Activated CD4-positive, alpha-beta T cell treated with anti-CD3 and anti-CD28 coated beads, Interleukin-10, Interleukin-2, amounts not matched to agents 100 ng/mL and 50 ng/mL, durations not matched to agents 16 hours and 8 hours (primary cell): ENCODE measurements at places on chromosomes 5 and 9.

DNA sequence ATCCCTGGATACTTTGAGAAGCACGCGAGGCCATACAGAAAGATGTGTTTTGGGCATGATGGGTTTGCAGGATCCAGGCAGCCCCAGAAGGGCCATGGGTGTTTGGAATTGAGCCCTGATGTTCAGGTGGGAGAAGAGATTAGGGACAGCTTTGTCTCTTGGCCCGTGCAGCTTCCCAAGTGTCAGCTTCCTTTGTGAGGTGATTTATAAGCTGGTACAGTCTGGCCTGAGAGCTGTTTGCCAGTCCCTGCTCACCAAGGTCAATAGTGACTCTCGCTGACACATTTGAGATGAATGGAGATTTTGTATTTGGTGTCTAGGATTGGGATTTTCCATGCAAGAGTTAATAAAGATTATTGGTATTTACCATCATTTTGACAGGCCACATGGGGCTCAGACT, 165.9 kb downstream of the ICE1 start:
- DNase-seq = no peak

GRCh38 chr5:154345255-154345952, 100.4 kb upstream of the SAP30L start:
- DNase-seq = no peak

DNA sequence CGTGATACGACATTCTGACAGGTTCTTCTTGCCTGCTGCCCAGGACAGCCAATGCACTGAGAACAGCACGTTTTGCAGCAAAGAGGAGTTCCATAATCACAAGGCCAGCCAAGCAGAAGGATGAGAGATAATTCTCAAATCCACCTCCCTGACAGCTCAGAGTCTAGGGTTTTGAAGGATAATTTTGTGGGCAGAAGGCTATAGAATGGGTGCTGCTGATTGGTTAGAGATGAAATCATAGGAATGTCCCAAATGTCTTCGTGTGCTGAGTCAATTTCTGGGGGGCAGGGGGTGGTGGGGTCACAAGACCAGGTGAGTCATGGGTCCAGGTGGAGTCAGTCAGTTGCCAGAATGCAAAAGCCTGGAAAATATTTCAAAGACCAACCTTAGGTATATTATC, 175.5 kb upstream of the SLC30A5 start:
- DNase-seq = no peak

DNA sequence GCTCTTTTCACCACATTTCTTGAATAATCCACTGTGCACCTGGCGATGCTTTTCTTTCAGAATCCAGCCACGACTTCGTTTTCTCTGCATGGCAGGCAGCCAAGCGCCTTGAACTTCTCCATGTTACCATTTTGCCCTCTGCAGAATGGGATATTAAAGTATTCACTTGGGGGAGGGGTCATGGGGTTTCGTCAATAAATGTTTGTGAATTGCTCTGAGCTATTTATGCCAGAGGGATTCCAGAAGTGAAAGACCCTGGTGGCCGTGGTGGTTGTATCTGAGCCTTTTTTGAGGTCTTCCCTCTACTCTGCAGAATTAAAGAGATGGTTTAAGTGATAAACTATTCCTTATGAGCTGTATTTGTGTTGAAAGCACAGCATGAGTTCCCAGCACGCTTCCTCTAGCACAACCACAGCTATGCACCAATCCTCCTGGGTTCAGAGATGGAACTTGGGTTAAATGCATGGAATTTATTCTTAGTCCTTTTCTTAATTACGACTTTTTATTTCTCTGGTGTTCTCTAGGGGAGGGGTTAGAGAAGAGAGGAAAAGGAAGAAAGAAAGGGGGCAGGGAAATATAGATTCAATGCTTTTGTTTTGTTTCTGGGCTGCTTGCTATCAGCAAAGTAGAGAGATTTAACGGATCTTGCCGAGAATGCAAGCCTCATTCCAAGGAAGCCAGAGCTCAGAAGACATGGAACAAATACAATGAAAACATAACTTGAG, 478.2 kb upstream of the TNC start:
- DNase-seq = no peak
